ENCODE measurements at places on chromosomes 1 and 21.

GRCh38 chr21:43696214-43696613 is 22.7 kb upstream of the PDXK start:
- DNase-seq, result no peak

DNA sequence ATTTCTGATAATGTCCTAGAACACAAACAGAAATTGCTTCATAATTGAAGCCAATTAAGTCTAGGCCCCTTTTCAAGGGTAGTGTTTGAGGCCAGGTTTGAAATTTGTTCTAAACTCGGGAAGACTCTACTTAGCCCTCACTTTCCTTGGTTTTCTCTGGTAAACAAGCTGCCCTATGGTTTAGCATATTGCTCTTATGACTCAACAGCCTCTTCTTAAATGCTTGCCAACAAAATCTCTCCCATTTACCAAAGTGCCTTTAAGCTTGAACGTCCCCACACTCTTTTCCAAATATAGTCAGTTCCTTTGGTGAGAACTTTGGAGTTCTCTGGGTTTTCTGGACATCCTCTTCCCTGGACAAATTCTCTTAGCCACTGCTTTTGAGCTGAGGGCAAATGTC is 5.8 kb upstream of the LCE6A start:
- no peak for DNase-seq

DNA sequence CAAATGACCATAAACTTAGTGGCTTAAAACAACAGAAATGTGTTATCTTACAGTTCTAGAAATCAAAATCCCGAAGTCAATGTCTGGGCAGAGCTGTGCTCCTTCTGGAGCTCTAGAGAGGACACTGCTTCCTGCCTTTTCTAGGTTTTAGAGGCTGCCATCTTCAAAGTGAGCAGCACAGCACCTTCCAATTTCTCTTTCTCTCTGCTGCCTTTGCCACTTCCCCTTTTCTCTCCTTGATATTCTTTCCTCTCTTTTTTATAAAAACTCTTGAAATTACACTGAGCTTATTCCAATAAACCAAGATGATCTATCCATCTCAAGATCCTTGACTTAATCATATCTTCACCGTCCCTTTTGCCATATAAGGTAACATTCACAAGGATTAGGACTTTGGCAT is 616.9 kb downstream of the PLPP3 start:
- no peak for DNase-seq

DNA sequence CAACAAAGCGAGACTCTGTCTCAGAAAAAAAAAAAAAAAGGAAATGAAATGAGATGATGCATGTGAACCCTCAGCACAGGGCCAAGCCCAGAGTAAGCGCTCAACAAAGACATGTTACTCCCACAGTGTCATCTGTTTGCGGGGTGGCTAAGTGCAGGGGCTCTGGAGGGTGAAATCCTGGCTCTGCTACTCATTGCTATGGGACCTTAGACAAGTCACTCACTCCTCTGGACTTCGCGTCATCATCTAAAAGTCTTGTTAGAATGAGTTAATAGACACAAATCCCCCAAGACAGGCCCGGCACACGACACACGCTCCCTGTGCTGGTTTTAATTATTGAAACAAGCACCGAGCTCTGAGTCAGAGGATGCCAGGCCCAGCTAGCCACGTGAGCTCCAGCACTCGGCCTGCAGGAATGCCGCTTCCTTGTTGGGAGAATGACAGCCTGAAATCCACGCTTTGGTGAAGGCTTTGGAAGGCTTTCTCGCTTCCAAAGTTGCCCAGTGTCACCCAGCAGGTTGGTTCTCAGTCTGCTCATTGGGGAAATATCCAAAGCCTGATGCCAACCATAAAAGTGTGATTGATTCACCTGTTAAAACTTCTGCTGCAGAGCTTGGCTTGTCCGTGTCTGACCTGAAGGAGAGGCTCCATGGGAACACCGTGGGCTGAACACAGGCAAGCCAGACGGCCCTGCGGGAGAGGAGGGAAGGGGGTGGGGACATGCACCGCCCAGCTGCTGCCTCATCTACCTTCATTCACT is 36.7 kb upstream of the TARDBP start:
- DNase-seq, result peak; percentile 26

DNA sequence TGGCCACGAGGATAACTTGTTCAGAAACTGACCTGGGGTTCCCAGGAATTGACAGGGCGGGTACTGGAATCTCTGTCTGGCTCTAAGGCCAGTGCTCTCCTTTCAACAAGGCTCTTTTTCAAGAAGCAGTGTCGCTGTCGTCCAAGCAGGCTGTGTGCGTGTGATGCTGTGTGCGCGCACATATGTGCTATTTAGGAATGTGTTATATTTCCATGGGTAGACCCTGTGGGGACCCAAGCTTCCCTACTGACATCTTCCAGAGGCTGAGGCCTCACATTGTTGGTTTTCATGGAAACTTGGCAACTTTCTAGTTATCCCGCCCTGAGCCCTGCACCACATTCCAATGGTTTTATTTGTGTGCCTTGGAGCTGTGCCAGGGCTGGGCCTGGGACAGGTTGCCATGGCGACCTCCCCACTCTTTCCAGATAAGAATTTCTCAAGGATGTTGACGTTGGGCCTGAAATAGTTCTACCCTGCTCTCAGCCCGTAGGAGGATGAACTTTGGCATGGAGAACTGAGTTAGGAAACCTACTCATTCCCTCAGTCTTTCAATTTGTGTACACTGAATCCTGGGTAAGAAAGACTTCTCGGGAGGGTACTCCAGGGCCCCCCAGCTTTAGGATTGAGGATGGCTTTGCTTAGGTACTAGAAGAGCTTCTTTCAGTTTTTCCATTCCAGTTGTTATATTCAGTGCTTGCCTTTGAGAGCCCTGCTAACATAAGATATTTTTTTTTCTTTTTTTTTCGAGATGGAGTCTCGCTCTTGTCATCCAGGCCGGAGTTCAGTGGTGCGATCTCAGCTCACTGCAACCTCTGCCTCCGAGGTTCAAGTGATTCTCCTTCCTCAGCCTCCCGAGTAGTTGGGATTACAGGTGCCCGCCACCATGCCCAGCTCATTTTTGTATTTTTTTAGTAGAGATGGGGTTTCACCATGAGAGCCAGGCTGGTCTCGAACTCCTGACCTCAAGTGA is 38.8 kb upstream of the SRSF10 start:
- DNase-seq, result no peak

DNA sequence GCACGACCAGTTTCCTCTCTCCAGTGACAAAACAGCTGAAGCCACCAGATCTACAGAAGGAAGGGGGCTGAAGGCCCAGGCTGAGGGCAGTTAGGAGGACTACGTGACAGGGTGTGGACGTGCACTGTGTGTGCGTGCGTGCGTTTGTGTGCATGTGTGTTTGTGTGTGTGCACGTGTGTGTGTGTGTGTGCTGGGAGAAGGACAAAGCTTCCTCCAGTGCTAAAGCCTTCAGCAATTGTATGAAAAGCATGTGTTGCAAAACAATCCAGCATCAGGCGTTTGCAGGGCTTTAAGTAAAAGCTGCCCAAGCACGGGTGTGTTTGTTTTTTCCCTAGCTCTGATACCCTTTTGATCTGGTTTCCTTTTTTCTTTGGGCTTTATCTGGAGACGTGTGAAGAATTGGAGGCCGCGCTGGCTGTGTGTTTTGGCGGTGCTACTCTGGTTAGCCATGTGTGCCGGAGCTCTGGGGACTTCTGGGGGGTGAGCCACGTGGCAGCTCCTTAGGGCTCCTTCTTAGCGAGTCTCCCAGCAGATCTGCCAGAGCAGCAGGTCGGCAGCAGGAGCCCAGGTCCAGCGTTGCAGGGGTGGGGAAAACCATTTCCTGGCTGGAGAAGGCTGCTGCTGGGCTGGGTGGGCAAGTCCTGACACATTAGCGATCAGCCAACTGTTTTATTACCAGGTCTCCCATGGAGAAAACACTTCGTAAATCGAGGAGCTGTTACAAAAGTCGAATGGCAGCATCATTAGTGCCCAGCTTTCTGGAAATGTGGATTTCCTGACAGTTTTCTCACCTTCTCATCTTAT is 73.4 kb downstream of the UCK2 start:
- no peak for DNase-seq

GRCh38 chr1:79355090-79355489 is 348.6 kb upstream of the ADGRL4 start:
- DNase-seq, result no peak

GRCh38 chr1:23643736-23644554 is 47.7 kb upstream of the RPL11 start:
- peak; percentile 59 for DNase-seq

DNA sequence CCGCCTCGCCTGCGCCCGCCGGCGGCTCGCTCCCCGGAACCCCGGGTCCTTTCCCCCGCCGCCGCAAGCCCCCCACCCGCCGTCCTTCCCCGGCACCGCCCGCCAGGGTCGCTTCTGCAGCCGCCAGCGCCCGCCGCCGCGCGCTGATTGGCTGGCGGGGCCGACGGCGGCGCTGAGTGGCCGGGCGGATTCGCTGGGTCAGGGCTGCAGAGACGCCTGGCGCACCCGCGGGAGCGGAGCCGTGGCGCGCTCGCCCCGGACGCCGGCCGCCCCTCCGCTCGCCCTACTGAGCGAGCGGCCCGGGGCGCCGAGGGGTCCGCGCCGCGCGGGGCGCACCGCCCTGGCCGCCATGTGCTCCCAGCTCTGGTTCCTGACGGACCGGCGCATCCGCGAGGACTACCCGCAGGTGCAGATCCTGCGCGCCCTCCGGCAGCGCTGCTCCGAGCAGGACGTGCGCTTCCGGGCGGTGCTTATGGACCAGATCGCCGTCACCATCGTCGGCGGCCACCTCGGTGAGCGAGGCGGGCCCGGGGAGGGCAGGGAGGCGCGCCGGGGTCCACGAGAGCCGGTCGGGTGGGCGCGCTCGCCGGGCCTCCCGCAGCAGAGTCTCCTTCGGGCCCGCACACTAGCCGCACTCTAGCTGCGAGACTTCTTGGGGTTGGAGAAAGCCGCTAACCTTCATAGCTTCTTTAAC is at the start of gene RIMKLA:
Gene RIMKLA, plus strand, starts transcription at position 207 of the 694 bp plus-strand sequence. Its CDS starts 143 bp downstream, at position 350.
- DNase-seq, result peak; percentile 87

DNA sequence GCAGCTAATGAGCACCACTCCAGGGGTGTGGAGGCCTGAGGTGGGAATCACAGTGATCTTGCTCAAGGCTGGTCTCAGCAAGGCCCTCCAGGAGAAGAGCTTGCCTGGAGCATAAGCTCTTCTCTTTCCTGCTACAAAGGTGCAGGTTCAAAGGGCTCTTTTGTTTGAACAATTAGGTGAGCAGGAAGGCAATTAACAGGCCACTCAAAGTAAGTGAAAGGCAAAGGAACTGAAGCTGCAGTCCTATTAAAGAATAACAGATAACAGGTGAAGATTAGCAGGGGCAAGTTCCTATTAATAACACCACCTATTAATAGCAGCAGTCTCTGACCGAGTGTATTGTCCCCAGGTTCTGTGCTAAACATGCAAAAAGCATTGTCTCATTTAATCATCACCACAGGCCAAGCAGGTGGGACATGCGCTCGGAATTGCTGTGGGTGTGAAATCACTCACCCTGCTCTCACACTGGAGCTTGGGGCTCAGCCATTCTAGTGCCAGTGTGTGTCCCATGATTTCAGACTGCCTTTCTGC is 113.8 kb downstream of the RHOU start:
- DNase-seq, result no peak

- DNase-seq, result no peak
These were observed 827 bp downstream of the RFX5 start for GRCh38 chr1:151346082-151346768.

GRCh38 chr21:37509802-37510393 is 143.3 kb downstream of the DYRK1A start:
- DNase-seq, result no peak

- no peak for DNase-seq
These were observed 4.5 kb upstream of the ANKRD13C start for GRCh38 chr1:70358921-70359564.

- DNase-seq, result no peak
These were observed 609 bp upstream of the CHTOP start for GRCh38 chr1:153633161-153633753.

DNA sequence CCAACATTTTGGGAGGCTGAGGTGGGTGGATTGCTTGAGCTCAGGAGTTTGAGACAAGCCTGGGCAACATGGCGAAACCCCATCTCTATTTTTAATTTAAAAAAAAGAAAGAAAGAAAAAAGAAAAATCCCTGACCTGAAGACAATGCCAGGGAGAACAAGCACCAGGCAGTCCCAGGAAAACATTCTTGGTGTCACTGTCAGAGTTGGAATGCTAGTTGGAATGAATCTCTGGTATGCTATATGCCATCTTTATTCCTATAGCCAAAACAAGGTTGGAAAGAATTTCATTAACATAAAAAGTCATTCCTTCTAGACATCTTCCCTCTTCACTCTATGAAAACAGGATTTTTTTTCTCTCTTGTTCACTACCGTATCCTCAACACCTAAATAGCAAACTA is 2.8 kb downstream of the DNAJC8 start:
- DNase-seq, result no peak

DNA sequence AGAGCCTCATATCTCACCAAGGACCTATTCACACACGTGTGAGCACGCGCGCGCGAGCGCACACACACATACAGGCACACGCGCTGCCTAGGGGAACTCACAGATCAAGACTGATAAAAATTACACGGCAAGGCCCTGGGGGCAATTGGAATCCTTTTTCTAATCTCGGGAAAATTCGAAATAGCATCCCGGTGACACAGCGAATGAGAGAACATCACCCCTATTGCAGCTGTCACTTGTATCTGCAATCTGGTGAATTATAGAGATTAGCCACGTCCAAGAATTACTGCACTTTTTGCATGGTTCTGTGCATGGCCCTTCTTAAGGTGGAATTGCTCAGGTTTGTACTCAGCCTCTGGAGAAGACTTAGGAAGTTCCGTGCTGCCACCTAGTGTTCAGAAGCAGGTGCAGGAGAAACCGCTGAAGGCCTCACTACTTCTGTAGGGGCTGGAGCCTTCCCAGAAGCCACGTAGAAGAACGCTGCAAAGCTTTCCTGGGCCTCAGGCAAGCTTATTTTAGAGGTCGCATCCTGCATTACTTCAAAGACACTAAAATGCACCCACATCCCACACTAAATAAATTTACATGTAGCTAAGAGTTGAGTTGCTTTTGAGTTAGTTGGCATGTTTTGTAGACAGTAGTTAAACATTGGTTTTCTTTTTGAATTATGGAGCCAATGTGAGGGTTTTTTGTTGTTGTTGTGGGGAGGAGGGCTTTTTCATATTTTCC is 229.2 kb upstream of the CAMK1G start:
- peak; percentile 98 for DNase-seq

DNA sequence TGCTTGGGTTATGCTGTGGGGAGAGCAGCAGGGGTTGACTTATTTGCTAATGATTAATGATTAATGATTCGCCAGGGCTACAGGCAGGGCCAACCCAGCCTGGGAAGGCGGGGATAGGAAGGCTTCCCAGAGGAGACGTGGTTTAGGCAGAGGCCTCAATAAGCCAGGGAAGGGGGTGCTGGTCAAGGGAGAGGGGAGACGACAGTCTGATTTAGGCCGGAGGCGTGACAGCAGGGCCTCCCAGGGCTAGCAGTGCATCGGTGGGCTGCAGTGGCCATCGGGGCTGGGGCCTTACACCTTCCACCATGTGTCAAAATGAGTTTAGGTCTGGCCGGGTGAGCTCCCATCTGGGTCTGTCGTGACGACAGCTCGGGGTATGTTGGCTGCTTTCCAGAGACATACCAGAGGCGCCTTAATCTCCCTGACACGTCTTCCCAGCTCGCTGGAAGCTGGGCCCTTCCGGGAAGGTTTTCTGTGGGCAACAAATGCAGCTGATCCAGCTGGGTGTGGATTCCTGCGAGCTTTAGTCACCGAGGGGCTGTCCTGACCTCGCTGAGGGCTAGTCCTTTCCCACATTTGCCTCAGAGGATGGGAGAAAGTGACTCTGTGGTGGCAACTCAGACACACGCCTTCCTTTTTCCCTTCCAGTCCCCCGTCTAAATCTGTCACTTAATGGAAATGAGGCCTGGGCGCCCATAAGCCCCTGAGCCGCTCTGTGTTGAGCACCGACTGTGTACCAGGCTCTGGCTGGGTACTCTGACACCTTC is 3.7 kb upstream of the SLC1A7 start:
- DNase-seq, result peak; percentile 98

- peak; percentile 53 for DNase-seq
These were observed 1.4 kb downstream of the GPR161 start for GRCh38 chr1:168135116-168135920.
